ENCODE measurements at places on chromosomes 3 and 15.

DNA sequence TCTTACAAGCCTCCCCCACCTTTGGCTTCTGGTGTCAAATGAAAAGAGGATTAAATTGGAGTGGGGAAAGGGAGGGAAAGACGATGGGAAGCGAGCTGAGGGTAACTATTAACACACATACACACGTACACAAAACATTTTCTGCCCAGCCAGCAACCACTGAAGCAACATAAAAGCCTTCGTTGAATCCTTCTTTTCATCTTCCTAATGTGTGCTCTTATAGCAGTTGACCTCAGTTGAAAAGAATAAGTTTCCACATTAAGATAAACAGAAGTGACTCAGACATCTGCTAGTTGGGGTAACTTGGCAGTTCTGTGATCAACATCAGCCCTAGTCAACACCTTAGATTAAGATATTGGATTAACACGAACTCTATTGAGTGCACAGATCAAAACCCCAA is 558.5 kb downstream of the MECOM start:
- DNase-seq, result no peak

DNA sequence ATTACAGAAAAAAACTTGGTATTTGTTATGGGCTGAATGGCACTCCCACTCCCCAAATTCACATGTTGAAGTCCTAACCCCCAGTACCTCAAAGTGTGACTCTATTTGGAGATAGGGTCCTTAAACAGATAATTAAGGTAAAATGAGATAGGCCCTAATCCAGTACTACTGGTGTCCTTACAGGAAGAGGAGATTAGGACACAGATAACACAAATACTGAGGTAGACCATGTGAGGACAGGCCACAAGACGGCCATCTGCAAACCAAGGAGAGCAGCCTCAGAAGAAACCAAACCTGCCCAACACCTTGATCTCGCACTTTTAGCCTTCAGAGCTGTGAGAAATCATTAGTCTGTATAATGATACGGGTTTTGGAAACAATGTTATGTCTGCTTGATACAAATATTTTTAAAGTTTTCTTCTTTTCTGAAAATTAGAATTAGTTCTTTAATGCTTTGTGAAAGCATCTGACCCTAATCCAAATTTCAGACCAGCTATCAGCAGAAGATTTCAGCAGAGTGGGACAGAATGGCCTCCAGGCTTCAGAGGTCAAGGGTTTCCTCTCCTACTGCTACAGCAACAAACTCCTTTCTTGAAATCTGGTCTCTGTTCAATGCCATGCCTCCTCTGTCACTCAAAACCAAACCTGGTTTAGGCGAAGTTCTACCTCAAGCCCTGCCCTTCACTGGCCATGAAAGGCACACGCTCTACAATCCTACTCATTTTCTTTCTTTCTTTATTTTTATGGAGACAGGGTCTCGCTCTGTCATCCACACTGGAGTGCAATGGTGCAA is 22.0 kb upstream of the HDC start:
- no peak for DNase-seq

DNA sequence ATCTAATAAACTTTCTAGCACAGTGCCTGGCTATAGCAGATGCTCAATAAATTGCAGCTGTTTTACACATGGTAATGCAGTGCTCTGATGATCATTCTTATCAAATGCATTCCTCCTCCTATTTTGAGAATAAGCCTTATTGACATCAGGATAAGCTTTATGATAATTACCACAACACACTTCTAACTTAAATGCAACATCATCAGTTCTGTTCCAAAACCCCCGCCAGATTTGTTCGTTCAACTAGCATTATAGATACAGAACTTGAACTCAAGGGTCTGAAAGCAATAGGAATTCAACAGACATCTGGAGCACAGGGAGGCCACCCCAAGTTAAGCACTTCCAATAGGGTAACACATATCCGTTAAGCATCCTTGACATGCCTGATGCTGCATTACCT is 684.4 kb upstream of the LMCD1 start:
- no peak for DNase-seq

- no peak for DNase-seq
These were observed 555.2 kb downstream of the MAGI1 start for GRCh38 chr3:65483480-65483879.

DNA sequence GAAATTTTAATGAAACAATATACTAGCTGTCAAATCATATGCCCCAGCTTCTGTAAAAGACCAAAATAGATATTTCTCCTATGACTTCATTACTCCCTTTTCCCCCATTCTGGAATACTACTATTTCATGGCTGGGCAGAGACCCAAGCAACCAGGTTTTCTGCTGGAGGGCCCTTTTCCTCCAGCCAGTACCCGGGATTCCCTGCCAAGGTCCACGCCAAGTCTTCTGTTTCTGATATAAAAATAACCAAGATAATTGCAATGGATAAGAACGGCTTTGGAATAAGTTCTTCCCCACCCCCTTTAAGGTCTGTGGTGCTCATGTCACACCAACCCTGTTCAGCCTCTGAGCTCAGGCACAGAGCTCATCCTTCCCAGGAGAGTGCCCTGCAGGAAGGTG is 17.2 kb upstream of the NMNAT3 start:
- DNase-seq, result no peak

- DNase-seq, result no peak
These were observed 78.9 kb upstream of the SKOR1 start for GRCh38 chr15:67746450-67746849.

DNA sequence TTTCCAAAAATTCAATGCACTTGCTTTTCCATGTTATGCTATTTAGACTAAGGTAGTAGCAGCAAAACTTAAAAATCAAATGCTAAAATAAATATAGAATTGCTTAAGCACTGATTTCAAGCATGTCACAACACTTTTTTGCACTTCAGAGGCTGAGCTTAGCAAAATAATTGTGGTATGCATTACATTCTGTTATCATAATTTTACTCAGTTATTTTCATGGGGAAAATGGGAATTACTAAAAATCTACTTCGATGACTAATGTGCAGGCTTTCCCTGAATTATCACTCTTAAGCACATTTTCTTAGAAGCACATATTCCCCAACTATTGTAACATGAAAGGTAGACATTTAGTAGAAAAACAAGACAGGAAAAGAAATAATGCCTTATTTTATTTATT is 322.4 kb upstream of the CBLB start:
- DNase-seq, result no peak

GRCh38 chr3:55267206-55267930 is 219.7 kb downstream of the WNT5A start:
- no peak for DNase-seq

GRCh38 chr3:10495003-10495402 is 10.4 kb downstream of the ATP2B2 start:
- no peak for DNase-seq

GRCh38 chr3:9957214-9957613 is 5.0 kb upstream of the PRRT3 start:
- DNase-seq, result no peak

DNA sequence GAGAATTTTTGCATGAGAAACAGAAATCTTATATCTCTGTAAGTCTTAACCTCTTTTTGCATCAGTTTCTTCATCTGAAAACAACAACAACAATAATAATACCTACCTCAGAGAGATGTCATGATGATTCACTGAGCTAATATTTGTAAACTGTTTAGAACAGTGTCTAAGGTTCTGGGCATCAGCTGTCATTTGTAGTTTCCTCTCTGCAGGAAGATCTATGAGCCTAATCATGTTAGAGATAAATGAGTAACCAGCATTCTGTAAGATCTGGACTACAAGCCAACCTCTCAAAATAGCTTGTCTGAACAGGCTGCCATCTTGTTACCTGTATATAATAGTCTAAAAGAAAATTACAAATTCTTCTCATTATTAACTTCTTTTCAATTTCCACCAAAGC is 383.0 kb upstream of the RORA start:
- no peak for DNase-seq

DNA sequence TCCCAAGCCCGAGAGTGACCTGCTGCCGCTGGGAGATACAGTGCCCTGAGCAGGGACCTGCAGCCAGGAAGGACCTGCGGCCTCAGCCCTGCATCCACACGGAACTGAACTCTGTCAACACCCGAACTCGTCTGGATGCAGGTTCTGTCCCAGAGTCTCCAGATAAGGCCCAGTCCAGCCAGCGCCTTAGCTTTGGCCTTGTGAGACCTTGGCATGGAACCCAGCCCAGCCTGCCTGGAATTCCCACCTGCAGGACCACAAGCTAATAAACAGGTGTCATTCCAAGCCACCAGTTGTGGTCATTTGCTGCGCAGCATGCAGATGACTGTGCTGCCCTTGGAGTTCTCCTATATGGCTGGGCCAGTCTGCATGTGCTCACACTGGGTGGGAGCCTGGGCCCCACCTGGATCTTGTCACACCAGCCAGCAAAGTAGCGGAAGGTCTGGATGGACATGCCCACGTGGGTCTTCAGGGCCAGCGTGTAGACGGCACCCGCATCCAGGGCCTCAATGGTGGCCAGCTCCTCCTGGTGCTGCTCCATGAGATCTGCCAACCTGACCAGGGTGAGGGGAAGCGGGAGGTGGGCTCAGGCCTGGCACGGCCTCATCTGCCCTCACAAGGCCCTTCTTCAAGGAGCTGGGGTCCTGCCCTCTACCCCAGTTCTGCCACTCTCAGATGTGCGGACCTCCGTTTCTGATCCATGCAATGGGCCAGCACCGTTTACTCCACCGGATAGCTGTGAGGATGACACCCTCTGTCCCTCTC is 47.2 kb upstream of the SLC41A3 start:
- DNase-seq, result no peak

GRCh38 chr15:80160570-80161156 is 7.9 kb downstream of the FAH start:
- DNase-seq, result no peak

- DNase-seq, result no peak
These were observed 60.3 kb downstream of the RGMA start for GRCh38 chr15:93028632-93029213.

- DNase-seq, result no peak
These were observed 10.6 kb downstream of the WNT5A start for GRCh38 chr3:55476515-55476914.

DNA sequence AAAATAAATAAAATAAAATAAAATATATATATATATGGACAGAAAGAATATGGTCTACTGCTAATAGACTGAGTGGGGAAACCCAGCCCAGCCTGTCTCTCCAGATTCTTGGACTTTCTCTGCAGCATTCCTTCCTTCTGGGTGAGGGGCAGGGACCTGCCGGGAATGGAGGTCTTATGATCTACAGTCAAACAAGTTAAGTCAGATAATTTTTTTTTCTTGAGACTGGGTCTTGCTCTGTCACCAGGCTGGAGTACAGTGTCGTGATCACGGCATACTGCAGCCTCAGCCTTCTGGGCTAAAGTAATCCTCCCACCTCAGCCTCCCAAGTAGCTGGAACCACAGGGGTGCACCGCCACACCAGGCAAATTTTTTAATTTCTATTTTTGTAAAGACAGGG is 33.5 kb upstream of the ZNF774 start:
- DNase-seq, result no peak

DNA sequence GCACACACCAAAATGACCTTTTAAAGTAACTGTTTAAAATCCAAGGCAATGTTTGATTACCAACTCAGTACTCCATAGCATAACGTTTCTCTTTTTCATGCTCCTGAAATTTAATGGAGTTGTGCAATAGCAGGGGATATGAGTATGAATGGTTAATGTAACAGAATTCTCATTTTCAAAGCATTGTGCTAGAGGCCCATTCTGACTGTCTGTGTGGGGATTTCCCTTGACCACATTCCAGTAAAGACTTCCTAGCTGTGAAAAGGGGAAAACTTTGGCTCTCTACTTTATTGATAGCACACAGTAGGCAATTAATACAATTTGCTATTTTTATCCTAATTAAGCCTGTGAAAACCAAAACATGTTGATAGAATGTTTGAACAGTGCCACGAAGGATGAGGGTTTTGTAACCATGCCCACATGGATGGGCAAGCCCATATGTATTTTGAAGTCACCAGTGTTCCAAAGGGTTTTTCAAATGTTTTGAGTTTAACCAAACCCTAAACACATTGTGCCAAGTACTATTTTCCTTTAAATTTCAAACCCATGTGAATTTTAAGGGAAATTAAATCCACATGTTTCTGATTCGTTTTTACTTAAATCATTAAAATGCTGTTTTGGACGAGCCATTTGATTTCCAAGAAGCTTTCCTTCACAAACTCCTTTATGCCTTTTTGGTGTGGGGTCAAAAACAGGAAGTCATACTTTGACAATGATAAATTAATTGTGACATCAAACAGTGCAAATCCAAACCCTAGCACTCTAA is 261.2 kb downstream of the SHOX2 start:
- no peak for DNase-seq

DNA sequence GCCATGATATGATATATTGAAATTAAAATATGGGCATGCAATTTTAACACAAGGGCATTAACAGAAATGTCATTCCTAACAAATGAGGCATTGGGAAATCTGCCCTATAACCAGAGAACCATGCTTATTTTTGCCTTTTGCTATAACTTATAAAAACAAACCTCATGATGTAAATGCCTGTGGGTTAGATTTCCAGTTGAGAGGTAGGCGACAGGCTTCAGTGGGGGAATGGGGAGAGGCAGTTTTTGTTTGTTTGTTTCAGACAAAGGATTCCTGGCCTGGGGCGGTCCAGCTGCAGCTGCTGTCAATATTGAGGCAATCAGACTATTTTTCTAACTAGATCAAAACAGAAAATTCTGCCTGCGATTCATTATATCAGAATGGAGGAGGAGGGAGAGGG is 490.4 kb upstream of the CFAP20DC start:
- DNase-seq, result no peak

DNA sequence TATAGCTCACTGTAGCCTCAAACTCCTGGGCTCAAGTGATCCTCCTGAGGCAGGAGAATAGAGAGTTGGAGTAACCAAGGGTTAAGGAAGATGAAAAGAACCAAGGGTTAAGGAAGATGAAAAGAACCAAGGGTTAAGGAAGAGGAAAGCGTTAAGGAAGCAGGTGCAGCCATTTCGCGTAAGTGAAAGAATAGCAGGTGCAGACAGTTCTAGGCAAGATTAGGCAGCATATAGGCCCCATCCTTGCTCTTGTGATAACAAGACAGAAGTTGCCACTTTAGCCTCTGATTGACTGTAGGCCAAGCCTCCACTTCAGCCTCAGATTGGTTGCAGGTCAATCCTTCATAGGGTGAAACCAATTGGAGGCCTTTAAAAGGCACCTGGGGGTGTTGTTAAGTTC is 677.4 kb downstream of the PDCD6IP start:
- DNase-seq, result no peak

DNA sequence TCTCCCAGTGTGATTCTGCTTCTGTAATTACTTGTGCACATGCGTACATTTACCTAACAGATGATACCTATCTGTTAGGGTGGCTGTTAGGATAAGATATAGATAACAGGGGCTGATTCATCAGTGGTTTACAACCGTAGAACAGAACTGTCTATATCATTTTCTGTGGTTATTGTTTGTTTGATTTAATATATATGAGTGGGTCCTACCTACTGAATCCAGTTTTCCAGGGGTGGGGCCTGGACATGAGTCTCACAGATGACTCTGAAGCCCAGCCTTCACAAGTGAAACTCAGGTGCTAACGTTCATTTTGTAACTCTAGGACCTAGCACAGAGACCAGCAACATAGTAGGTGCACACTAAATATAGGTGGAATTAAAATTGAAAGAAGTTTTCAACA is 10.4 kb upstream of the ACAP2 start:
- DNase-seq, result no peak
